Inflammatory macrophage treated with lipopolysaccharide for 4 hours (primary cell): ENCODE measurements at places on chromosomes 7 and 10.

GRCh38 chr10:128744092-128744491, 617.9 kb upstream of the MKI67 start:
- no peak for DNase-seq

DNA sequence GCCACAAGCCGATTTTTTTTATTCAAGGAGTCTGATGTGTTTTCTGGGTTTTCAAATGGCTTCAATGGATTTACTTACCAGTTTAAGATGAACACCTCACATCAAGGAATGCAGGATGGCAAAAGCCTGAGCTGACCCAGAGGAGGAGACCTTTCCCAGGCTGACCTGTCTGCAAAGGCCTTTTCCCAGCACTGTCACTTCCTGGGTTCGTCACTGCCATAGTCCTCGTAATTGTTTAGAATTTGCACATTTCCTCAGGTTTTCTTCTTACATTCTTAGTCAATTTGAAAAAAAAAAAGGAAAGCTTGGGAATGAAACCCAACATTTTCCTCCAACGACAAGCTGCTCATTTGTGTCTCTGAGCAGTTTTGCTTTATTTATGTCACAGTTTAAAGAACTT, 42.0 kb downstream of the PTER start:
- no peak for DNase-seq

GRCh38 chr7:25722856-25723255, 429.1 kb upstream of the NFE2L3 start:
- no peak for DNase-seq

DNA sequence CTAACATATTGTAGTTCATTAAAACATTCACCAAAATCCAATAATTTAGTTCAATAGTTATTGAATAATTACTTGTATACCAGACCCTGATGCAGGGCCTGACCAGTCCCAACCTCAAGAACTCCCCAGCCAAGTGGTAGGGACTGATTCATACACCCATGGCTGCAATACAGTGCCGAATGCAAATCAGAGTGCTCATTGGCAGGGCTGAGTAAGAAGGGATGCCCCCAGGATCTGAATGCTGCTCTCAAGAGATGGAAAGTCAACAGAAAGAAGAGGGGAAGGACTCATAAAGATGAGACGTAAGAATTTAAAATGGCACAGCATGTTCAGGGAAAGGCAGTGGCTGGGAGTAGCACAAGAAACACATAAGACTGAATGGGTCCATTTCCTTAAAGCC, 29.9 kb downstream of the ZNF438 start:
- peak; percentile 76 for DNase-seq

- DNase-seq, result peak; percentile 11
These were observed 24.0 kb upstream of the HABP2 start for GRCh38 chr10:113528876-113529275.

DNA sequence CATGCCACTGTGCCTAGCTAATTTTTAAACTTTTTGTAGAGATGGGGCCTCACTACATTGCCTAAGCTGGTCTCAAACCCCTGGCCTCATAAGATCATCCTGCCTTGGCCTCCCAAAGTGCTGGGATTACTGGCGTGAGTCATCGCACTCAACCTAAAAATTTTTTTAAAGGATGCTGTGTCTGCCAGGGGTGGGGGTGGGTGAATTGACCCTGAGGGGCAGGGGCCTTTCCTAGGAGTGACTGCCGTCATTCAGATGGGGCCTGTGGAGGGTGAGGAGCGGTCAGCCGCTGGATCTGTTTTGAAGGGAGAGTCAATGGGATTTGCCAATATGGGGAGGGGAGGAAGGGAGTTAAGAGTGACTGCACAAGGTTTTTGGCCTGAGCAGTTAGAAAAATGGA, 89.4 kb downstream of the C10orf105 start:
- DNase-seq, result no peak

DNA sequence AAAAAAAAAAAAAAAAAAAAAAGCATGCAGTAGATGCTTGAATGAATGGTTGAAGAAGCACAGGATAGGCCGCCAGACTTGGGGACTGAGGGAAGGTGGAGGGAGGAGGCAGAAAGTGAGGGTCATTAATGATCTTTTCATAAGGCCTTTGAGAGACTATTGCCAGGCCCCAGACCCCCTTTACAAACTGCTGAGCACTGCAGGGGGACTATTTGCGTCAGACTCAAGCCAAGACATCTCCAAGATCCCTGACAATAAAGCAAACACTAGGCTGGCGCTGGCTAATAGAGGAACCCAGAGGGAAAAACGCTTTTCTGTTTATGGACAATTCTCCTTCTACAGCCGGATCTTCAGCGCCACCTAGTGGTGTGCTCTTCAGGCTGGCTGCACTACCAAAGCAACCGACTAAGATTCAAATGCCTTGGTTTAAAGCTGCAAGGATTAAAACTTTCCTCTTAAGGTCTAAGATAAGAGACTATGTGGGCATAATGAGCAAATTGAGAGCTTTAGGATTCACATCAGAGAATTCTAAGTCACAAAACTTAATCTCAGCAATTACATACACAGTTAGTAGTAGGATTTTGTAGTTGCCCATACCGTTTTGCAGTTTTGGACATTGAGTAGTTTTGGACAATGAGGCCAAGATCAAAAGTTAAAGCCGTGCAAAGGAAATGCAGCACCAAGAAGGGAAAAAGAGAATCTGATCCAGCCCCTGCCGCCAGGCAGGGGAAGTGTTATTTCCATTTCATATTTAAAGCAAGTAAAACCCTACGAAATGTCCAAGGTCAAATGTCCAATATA, 17.9 kb upstream of the AGK start:
- peak; percentile 64 for DNase-seq

DNA sequence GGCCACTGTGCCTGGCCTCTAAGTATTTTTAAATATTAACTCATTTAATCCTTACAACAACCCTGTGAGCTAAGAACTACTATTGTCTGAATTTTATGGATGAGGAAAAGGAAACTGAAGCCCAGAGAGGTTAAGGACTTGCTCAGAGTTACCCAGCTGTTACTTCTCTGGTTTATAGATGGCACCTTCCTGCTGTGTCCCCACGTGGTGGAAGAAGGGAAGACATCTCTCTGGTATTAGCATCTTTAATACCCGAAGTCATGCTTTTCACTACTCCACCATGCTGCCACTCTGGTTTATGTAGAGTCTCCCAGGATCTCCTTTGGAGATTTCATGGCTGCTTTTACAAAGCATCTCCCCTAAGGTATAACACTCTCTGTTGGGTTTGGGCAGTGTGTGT, 105.5 kb upstream of the MKLN1 start:
- DNase-seq, result no peak

GRCh38 chr10:74011770-74012169, 13.9 kb downstream of the VCL start:
- peak; percentile 79 for DNase-seq

DNA sequence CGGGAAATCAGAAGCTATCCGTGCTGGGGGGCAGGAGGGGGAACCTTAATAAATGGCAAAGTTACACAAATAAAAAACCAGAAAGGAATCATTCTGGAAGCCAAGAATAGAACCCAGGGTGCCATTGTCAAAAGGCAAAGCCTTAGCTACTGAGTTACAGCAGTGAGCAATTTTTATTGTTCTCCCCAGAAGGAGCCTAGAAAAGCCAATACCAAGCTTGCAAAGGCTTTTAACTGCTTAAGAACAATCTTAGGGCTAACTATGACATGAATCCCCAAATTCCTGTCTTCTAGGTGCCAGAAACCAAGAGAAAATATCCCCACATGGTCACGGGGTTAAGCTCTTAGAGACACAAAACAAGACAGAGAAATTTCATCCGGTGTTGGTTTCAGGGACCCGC, 482.7 kb downstream of the CCSER2 start:
- no peak for DNase-seq

- no peak for DNase-seq
These were observed 194.9 kb upstream of the TPK1 start for GRCh38 chr7:145030754-145031153.

GRCh38 chr7:33422825-33423645, 293.7 kb downstream of the BBS9 start:
- DNase-seq, result no peak

DNA sequence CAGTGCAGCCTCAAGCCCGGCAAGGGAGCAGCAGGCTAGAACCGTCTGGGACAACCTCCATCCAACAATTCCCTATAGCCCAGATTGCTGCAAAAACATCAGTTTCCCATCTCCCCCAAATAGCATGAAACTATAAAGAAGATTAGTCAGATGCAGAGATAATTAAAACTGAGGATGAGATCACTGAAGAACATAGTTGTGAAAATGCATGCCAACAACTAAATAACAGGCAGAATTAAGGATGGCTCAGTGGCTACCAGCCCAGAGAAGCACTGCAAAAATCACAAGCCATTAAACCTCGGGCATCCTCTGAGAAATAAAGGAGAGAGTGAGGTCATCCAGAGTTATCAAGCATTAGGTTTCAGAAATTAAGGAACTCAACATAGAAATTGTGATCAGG, 427.1 kb downstream of the TNS3 start:
- no peak for DNase-seq

- DNase-seq, result no peak
These were observed 181.6 kb downstream of the PTPN20 start for GRCh38 chr10:47092831-47093230.

DNA sequence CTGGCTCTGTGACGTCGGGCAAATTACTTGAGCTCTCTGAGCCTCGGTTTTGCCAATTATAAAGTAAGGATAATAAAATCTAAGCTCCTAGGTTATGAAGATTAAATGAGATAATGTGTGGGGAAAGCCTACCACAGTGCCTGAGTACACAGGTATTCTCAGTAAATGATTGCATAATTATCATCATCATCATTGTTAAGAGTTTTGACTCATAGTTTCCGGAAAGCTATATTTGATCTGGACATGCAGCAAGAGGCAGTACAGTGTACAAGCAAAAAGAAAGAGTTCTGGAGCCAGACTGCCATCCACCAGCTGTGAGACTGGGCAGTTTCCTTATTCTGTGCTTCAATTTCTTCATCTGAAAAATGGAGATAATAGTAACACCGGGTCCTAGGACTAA, 155.6 kb upstream of the YAE1 start:
- no peak for DNase-seq

- no peak for DNase-seq
These were observed 24.4 kb upstream of the JAKMIP3 start for GRCh38 chr10:132041340-132041739.

DNA sequence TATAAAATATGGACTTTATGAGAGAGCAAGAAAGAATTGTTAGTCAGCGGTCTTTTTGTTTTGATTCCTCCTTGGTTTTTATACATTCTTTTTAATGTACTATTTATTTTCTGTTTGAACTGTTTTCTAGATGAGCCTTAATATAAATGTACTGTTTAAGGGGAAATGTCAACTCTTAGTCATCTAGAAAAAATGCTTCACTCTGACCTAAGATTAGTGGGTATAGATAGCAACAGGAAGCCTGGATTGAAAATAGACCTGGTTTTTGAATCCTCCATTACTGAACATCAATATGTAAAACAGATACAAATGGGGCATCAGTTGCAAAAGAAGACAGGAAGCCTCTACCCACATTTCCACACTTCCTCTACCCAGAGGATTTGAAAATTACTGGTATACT, 87.8 kb downstream of the CHRM2 start:
- DNase-seq, result no peak

GRCh38 chr7:107972075-107972482, 30.9 kb downstream of the LAMB1 start:
- peak; percentile 16 for DNase-seq

DNA sequence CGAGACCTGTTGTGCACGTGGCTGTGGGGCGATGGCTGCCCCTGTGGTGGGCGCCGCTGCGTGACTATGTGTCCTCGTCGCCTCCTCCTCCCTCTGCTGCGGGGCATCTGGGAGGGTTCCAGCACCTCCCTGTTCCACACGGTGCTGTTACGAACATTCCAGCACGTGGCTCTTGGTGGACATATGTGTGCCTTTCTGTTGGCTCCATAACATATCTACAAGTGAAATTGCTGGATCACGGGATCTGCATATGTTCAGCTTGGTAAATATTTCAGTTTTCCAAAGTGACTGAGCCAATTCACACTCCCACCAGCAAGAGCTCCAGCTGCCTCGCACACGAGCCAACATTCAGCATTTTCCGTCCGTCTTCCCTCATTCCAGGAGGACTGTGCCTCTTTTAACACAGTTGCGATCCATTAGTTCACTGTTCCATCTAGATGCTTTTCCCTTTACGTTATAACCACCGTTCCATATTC, 25.1 kb downstream of the SNX8 start:
- no peak for DNase-seq

DNA sequence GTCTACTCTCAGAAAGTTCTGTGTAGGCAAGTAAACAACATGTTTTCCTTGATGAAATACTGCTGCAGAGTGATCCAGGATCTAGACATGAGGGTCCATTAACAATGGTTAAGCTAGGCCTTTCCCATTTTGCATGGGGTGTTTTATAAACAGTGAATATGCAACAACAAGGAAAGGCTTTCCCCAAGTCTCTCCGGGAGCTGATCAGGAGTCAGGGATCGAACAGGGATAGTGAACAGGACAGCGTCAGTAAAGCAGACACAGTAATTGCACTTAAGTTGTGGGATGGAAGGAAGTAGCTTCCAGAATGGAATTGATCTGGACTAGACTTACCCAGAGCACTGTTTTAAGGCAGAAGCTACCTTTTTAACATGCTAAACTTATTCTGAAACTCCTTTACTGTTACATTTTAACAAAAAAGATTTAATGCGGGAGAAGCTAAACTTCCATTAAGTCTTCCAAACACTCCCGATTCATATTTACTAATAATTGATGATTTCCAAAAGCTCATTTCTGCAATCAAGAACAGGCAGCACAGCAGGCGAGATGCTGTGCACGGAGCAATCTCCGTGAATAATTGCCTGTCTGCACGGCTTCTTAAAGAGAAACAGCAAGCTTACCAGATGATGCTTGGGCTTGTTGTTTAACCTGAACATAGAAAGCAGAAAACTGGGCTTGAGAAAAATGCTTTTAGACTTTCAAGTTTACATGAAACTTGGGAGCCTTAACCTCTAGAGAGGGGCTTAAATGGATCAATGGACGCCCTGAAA, 50.3 kb upstream of the DOCK1 start:
- no peak for DNase-seq

GRCh38 chr7:156751319-156751718, 110.7 kb downstream of the RNF32 start:
- peak; percentile 86 for DNase-seq

DNA sequence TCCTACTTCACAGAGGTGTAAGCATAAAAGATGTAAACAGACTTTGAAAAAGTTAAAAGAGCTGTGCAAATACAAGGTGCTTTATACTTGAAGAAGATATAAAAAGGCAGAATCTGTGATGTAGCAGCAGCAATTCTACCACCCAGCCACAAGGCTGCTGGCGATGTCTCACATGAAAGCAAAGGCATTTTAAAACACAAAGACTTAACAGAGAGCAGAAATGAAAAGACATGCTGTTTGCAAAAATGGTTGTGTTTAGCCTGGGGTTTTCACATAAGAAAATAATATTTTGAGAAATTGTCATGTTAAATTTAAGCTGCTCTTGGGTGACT, 85.5 kb upstream of the ZNF800 start:
- no peak for DNase-seq

GRCh38 chr7:69318794-69319193, 279.5 kb upstream of the AUTS2 start:
- DNase-seq, result no peak

GRCh38 chr10:47230482-47230881, 69.5 kb upstream of the GDF10 start:
- DNase-seq, result peak; percentile 16
